CD4-positive, alpha-beta memory T cell (primary cell): ENCODE measurements at places on chromosomes 11 and 22.

DNA sequence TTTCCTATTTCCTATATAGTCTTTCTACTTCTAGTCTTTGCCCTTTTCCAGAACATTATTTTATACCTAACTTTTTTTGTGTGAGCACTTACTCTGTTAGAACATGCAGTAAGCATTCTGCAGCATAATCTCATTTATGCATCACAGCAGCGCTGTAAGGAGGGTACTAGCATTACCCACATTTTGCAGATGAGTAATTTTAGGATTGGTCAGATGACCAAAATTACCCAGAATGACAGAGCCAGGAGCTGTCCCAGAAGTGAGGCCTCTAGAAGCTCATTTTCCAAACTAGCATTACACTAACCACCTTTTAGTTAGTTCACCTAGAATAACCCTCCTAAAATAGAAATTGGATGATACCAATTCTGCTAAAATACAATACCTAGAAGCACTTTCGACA, 47.1 kb upstream of the ARHGAP32 start:
- DNase-seq = no peak

DNA sequence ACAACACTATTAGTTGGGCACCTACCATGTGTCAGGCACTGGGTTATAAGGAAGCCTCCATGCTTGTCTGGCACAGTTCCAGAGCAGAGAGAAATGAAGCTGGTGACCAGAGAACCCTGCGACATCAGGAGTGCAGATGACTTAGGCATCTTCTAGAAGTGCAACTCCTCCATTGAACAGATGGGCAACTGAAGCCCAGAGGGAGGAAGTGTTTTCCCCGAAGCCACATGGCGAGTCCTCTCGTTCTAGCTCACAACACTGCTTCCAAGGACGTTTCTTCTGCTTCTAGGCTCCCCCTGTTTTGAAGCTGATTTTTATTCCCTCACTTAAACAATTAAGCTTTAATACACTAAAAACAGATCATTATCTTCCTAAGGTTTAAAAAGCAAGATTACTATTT, 109.8 kb upstream of the SYT13 start:
- DNase-seq = no peak

DNA sequence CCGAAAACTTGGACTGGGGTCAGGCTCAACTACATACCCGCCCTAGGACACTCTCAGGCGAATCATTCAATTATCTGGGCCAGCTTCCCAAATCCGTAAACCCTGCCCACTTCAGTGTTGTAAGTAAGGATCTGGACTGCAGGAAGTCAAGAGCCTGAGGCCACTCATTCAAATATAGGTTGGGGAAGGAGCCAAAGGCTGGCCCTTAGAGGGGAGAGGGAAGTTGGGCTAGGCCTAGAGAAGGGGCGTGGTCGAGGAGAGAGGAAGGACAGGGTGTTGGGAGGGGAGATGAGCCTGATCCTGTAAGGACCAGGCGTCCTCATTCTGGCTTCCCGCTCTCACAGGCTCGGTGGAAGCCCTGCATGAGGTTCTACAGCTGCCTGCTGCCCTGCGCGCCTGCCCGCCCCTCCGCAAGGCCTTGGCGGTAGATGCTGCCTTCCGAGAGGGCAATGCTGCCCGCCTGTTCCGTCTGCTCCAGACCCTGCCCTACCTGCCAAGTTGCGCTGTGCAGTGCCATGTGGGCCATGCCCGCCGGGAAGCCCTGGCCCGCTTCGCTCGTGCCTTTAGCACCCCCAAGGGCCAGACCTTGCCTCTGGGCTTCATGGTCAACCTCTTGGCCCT, 3.0 kb downstream of the SAC3D1 start:
- DNase-seq = no peak

- DNase-seq = peak; percentile 18
Observed at GRCh38 chr11:36509201-36509639, 852 bp downstream of the TRAF6 start.

GRCh38 chr11:61918938-61919704, 1.8 kb upstream of the RAB3IL1 start:
- DNase-seq = no peak

- no peak for DNase-seq
Observed at GRCh38 chr11:1548221-1549070, 23.6 kb downstream of the DUSP8 start.

DNA sequence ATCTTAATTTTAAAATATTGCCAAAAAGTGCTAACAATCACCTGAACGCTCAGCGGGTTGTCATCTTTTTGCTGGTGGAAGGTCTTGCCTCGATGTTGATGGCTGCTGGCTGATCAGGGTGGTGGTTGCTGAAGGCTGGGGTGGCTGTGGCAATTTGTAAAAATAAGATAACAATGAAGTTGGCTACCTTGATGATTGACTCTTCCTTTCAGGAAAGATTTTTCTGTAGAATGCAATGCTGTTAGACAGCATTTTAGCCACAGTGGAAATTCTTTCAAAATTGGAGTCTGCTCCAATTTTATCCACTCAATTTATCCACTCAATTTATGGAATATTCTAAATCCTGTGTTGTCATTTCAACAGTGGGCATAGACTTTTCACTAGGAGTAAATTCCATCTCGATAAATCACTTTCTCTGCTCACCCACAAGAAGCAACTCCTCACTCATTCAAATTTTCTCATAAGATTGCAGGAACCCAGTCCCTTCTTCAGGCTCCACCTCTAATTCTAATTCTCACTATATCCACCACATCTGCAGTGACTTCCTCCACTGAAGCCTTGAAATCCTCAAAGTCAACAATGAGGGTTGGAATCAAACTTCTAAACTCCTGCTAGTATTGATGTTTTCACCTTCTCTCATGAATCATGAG, 78.8 kb downstream of the LINC01488 start:
- DNase-seq = no peak
